Psoas muscle (tissue), 8 donors: ENCODE measurements at places on chromosomes 7 and 10. TPM values are rescaled to one million over a fixed set of nuclear protein-coding genes. Genes with fewer than 3 reads are reported as not detected.

Gene CHAT
- total RNA-seq: not detected

DNA sequence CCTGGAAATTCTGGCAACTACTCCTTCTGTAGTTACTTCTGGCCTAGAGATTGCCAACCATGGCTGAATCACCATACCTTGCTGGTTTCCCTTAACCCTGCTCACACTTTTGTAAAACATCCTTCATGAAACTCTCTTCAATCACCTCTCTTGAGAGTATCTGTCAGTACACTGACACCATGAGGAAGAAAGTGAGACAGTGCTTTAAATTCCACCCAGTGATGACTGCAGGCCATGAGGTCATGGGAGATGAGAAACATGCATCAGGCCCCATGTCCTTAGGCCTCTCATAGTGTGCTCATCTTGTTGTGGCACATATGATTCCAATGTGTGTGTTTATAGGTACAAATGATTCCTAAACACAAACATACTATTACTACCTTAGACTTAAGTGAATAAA, 24.6 kb upstream of the NAMPT start:
- H3K4me3 ChIP-seq: no peak overlapping the region
- H3K36me3 ChIP-seq: no peaks in the 10 kb centered on the region
- no peak for DNase-seq
- H3K27me3 ChIP-seq: no peaks in the 10 kb centered on the region
- no peaks in the 10 kb centered on the region for H3K4me1 ChIP-seq

Gene FGL2
- total RNA-seq: 3.0 TPM

Gene AGAP9
- 1.6 TPM for total RNA-seq

Gene PRF1
- 3.4 TPM for total RNA-seq

- H3K27ac ChIP-seq: no peak overlapping the region
- H3K27me3 ChIP-seq: peaks cover 9% of the 10 kb centered on the region
- DNase-seq: no peak
- H3K4me1 ChIP-seq: no peaks in the 10 kb centered on the region
- no peak overlapping the region for H3K4me3 ChIP-seq
Measured at GRCh38 chr7:26147030-26147429, 5.0 kb upstream of the NFE2L3 start.
